ENCODE measurements at places on chromosomes 4 and X.

- DNase-seq, result no peak
These were observed 28.6 kb upstream of the MXD4 start for GRCh38 chr4:2290488-2290887.

- DNase-seq, result no peak
These were observed 169.9 kb downstream of the SLIT2 start for GRCh38 chr4:20421603-20421985.

DNA sequence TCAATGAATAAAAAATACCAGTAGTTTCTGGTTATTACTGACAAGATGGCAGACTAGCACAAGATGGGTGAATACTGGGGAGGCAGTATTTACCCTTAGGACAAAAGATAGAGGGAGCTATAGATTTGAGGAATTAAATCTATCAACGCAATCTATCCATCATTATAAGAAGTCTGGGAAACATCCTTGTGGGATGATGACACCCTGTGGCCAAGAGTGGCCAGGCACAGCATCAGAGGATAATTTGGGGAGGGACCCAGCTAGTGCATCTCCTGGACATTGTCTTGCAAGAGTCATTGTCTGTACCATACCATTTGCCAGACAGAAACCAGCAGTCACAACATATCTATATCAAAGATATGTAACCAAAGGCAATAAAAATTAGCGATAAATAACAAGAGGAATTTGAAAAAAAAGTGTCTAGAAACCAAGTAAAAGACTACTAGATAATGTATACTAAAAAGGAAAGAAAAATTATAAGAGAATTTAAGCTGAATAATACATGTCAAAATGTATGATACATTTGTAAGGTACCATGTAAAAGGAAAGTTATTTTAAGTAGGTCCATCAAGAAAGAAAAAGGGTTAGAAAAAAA lies 22.9 kb downstream of the KCTD8 start:
- no peak for DNase-seq

GRCh38 chr4:164753873-164754488 lies at the start of gene SMIM31:
Gene SMIM31 (plus strand): TSS chr4:164754131. CDS start chr4:164770444, 16,313 bp downstream.
- no peak for DNase-seq

- no peak for DNase-seq
These were observed 49.5 kb downstream of the SUPT20HL2 start for GRCh38 chrX:24264383-24264782.

DNA sequence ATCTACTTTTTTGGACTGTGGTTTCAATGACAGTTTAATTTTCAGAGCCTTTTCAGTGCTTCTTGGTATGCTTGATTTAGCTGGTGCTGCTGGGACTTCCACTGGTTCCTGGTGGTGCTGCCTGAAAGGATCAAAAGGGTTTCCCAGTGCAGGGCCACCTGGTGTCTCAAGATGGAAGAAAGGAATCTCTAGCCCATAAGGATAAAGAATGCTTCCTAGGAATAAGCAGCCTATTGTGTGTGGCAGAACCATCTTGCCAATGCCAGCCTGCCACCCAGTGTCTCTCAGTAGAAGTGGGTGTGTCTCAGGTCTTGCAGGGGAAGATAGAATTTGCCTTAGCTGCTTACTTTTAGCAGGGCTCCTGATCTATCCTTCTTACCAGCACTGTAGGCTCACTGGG lies 15.0 kb upstream of the RAI2 start:
- DNase-seq, result no peak

- DNase-seq, result peak; percentile 80
These were observed at the start of gene COL25A1 for GRCh38 chr4:109302361-109303139. Gene COL25A1 (minus strand): TSS chr4:109302658.

GRCh38 chr4:54746218-54746617 lies 88.5 kb downstream of the KIT start:
- no peak for DNase-seq

DNA sequence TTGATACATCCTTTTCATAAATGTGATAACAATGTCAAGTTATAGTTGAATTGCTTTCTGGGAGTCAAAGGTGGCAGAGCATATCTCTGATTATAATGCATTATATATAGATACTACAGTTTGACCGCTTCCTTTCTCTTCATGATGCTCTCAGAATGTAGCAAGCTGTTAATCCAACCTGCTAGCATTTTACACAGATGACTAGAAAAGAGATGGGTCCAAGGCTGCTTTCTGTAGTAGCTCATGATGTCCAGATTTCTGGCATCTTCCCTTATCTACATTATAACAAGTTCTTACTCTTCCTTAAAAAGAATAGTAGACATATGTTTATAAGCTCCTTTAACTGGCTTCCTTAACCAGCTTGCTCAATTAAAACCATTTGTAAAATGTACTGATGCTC lies 192.0 kb downstream of the NWD2 start:
- DNase-seq, result no peak

- DNase-seq, result no peak
These were observed 115.6 kb downstream of the ARAP2 start for GRCh38 chr4:36128689-36129088.

DNA sequence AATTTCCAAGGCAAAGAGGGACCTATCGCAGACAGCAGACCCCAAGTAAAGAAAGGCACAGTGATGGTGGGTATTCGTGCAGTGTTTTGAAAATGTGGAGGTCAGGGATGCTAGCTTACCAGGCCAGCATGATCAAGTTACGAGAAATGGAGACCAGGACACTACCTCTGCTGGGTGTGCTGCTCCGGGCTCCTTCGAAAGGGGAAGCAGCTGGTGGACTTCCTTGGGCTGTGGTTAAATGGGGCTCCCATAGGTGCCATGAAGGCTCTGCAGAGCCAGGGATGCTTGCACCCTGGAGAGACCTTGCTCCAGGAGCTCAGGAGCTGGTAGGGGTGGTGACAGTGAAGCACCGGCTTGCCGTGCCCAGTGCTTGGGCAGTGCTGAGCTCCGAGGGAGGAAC lies 68.8 kb downstream of the TBL1X start:
- no peak for DNase-seq

DNA sequence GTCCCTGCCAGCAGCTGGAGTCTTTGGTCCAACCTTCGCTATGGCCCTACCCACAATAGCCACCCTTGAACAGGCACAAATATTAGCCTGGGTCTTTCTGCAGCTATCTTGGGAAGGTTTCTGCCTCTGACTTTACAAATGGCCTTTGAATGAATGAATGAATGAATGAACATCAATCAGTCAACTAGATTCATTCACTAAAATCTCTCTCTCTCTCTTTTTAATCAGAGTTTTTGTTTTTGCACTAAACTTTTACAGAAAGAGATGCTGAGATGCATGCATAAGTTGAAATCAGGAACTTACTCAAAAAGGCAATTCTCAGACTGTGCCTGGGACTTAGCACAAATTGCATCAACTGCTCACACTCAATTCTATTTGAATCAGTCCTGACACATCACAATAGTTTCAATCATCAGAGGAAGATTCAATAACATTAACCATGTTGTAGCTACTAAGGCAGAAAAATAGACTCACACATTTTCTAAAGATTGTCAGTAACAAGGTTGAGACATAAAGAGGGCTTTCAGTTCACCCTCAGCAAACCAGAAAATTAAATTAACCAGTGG lies 55.0 kb downstream of the ANXA3 start:
- no peak for DNase-seq

DNA sequence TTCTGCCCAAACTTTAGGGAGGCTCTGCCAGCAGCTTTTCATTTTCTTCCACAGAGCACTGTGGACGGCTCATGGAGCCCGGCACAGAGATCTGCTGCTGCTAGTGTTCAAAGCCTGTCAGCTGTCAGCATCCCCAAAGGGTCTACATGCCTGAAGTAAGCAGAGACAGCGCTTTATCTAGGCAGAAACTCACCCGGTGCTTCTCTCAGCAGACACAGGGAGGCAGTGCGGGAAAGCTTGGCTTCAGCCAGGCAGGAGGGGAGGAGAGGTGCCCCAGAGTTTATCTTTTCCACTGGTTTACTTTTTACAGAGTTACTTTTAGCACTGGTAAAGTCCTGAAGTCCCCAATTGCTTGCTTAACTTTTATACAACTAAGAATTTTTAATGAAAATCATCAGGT lies 339.3 kb downstream of the NKX6-1 start:
- DNase-seq, result no peak

- DNase-seq, result no peak
These were observed 170.9 kb downstream of the IL15 start for GRCh38 chr4:141807103-141807891.

- DNase-seq, result no peak
These were observed 84.0 kb downstream of the PHKA2 start for GRCh38 chrX:18899796-18900380.

- no peak for DNase-seq
These were observed 40.2 kb upstream of the ZNF81 start for GRCh38 chrX:47796433-47796906.

DNA sequence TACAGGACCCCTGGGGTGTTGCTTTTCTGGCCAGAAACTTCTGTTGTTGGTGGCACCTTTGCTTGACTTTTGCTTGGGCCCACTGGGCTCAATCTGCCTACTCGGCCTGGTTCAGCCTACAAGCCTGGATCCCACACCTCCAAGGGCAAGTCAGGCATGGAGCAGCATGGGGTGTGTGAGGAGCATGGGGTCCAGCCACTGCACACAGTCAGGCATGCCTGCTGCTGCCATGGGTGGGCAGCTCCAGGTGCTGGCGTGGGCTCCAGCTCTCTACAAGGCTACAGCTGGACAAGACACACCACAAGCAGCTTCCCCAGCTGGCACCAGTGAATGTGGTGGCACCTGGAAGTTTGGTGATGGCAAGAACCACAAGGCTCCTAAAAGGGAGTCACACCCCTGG lies 1683.1 kb upstream of the ADGRL3 start:
- no peak for DNase-seq

DNA sequence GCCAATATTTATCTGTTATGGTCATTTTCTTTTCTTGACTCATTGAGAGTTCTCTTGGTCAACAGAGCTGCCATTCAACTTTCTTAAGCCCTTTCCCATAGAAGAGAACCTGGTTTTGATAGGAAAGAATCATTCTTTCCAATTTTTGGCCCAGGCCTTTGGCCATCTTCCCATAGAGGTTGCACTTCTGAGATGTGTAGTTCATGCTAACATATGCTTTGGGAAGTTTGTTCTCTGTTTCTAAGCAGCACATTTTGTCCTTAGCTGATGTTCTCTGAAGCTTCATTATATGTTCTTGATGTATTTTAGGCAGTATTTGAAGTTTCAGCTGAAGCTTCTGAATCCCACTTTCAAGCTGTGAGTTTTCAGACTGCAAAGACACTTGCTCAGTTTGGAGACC lies 161.1 kb downstream of the VEGFC start:
- DNase-seq, result no peak

- no peak for DNase-seq
These were observed 526.7 kb downstream of the PCDH7 start for GRCh38 chr4:31246856-31247255.

DNA sequence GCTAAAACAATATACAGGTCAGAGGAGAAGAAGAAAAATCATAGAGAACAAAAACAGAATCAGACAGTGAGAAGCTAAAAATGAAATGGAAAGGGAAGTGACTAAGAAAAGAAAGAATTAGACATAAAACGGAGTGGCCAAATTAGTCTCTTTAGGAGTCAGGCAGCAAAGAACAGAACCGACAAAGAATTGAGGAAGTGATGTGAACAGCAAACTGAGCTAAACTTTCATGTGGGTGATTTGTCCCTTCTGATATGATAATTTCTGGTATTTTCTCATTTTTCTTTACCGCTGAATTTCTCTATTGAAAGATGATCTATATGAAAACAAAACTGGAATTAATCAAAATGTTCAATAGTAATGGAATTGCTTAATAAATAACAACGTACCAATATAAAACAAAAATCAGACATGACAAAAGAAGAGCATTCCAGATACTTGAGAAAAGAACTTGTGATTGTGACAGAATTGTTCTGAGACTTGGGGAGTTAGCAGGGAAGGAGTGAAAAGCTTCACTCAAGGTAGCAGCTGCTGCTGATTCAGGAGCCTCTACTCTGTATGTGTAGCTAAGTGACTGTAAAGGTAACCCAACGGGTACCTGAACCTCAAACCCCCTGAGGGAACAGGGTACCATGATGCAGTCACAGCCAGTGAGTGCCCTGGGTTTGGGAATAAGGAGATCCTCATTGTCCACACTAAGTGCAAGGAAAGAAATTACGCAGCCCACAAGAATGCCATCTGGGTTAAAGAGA lies 8.8 kb downstream of the TAPT1 start:
- no peak for DNase-seq

GRCh38 chrX:126580877-126581276 lies 28.3 kb upstream of the DCAF12L1 start:
- no peak for DNase-seq

GRCh38 chr4:147012059-147012707 lies 66.5 kb upstream of the TTC29 start:
- no peak for DNase-seq

- no peak for DNase-seq
These were observed 222.2 kb upstream of the NEIL3 start for GRCh38 chr4:177087499-177087898.

DNA sequence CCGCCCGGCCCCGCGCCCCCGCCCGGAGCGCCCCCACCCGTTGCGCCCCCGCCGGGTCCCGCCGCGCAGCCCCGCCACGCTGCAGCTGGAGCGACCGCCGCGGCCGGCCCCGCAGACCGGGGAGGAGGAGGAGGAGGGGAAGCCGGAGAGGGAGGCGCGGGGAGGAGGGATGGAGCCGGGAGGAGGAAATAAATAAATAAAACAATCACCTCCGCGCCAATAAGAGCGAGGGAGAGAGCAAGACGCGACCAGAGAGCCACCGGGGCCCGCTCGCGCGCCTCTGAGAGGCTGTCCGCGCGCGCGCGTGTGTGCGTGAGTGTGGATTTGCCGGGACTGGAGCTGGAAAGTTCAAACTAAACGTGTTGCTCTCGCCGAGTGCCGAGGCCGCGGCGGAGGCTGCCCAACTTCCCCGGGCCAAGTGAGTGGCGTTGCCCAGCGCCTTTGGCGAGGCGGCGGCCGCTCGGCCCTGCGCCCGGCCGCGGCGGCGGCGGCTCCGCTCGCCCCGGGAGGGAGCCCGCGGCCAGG lies 2184.4 kb upstream of the TENM3 start:
- DNase-seq, result peak; percentile 83

DNA sequence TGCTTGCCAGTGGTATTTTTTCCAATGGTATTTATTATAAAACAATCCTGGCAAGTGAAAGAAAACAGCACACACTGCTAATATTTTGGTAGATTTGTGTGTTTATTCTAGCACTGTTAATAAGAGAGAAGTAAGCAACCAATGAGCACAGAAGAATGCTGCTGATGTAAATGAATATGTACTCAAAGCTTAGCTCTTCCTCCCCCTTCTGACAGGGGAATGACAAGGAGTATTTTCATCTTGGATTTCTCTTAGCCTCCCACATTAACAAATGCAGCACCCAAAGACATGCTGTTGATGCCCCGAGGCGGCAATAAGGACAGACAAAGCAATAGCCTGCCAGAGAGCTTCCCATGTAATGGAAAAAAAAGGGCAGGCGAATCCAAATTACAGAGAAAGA lies 18.6 kb downstream of the ARHGAP6 start:
- DNase-seq, result no peak

GRCh38 chrX:63560601-63561218 lies 209.6 kb upstream of the SPIN4 start:
- DNase-seq, result peak; percentile 76

DNA sequence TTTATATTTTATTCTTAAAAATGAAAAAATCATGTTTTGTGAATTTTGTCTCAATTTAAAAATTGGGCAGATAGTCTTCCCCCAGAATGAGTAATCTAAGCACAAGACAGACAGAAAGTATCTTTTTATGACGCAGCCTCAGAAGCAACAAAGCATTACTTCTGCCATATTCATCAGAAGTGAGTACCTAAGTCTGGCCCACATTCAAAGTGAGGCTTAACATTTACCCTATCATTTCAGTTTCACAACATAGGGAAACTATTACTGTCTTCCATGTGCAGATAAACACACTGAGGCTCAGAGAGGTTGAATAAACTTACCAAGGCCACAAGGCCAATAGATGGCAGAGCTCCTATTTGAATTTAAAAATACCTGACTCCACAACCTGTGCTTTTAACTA lies 4.4 kb upstream of the PRDX4 start:
- no peak for DNase-seq

GRCh38 chr4:78543424-78544125 lies 8.0 kb upstream of the ANXA3 start:
- DNase-seq, result no peak

Data from left hindlimb (tissue), 1 donor.